Esophagus mucosa (tissue), 1 donor: ENCODE measurements at places on chromosomes 11 and 22. TPM values are rescaled to one million over a fixed set of nuclear protein-coding genes. Genes with fewer than 3 reads are reported as not detected.

Gene HEPACAM
- not detected for total RNA-seq

Gene ME3
- total RNA-seq, result 1.8 TPM

Gene TMEM132A
- total RNA-seq, result 27.0 TPM

Gene GRAMD1B
- total RNA-seq, result 1.4 TPM

Gene ANO1
- total RNA-seq, result 7.9 TPM

Gene MMP12
- 0.16 TPM for total RNA-seq

Gene PRODH
- total RNA-seq, result 4.5 TPM

Gene TTC28
- 5.5 TPM for total RNA-seq

Gene OR51F1
- not detected for total RNA-seq

Gene DEPDC7
- total RNA-seq, result 5.6 TPM

Gene MYO7A
- 0.96 TPM for total RNA-seq

Gene KREMEN1
- 72.9 TPM for total RNA-seq

Gene LINC01488
- total RNA-seq, result not detected

Gene TRIM51
- total RNA-seq, result not detected

Gene KIAA0930
- total RNA-seq, result 45.4 TPM

Gene IRAG1
- total RNA-seq, result 3.2 TPM

Gene SLC6A5
- total RNA-seq, result not detected

Gene PDE2A
- 6.0 TPM for total RNA-seq

Gene MMP13
- not detected for total RNA-seq

Gene ARHGAP20
- total RNA-seq, result 2.6 TPM

Gene SLC17A6
- total RNA-seq, result not detected

Gene ABCG4
- 0.52 TPM for total RNA-seq

Gene CRYBB2
- total RNA-seq, result not detected

Gene TMPRSS4
- total RNA-seq, result 208 TPM

Gene TST
- 83.2 TPM for total RNA-seq

Gene MOGAT2
- total RNA-seq, result 0.60 TPM

Gene C11orf42
- total RNA-seq, result not detected

Gene F2
- not detected for total RNA-seq

Gene SLCO2B1
- 9.7 TPM for total RNA-seq

Gene LRRC32
- 9.0 TPM for total RNA-seq

Gene PRR33
- total RNA-seq, result not detected

Gene HSPB2
- total RNA-seq, result 0.32 TPM

Gene EMID1
- total RNA-seq, result 0.84 TPM

Gene ISX
- total RNA-seq, result not detected

Gene C11orf86
- total RNA-seq, result not detected
